ENCODE measurements at places on chromosomes 6 and 20.

DNA sequence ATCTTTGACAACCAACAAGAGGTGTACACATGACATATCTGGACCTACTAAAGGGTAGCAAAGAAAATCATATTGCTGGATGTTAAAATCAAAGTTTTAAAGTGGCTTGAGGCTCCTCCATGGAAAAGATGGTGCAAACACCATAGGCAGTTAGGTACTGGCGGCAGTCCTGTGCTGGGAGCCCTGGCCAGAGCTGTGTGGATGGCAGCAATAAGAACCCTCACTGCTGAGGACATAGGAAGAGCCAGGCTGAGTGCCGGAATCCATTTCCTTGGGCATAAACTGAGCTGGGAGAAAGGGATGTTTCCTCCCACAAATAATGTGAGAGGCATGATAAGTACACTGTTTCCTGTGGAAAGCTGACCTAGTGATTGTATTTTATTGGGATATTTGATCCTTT, 89.9 kb downstream of the ARID1B start:
- no peak for DNase-seq

GRCh38 chr6:170073846-170074245, 217.0 kb downstream of the DLL1 start:
- DNase-seq = no peak

DNA sequence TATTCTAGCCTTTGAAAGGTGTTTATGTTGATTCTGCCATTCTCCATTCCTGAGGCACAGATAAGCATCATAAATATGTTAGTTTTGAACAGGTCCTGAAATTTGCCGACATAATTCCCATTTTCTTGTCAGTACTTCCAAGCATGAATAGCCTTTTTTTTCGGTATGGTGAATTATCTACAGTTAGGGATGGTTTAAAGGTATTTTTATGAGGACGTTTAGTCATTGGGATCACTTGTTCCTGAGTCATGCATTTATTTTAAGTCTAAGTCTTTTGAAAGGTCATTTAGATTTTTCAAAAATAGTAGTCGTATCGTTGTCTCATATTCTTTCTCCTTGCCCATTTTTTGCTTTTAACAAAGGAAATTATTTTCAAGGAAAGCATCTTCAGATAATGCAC, 98.7 kb downstream of the PHACTR3 start:
- no peak for DNase-seq

GRCh38 chr6:131581523-131581922, 8.5 kb downstream of the ARG1 start:
- no peak for DNase-seq

GRCh38 chr20:49318091-49318429, 40.2 kb upstream of the ZNFX1 start:
- no peak for DNase-seq

GRCh38 chr6:54846243-54846856, at the start of gene FAM83B:
Gene FAM83B, plus strand, starts transcription at chr6:54846771. Its CDS starts 23,476 bp downstream, at chr6:54870247.
- DNase-seq = no peak

All from CMK (cell line).